ENCODE measurements at places on chromosomes 3 and 15. TPM values are rescaled to one million over a fixed set of nuclear protein-coding genes. Genes with fewer than 3 reads are reported as not detected.

ROBO2 gene
- total RNA-seq = not detected

ALG3 gene
- 67.3 TPM for total RNA-seq

C3orf49 gene
- total RNA-seq = not detected

ROPN1 gene
- 3.0 TPM for total RNA-seq

CYFIP1 gene
- total RNA-seq = 63.7 TPM

WWTR1 gene
- total RNA-seq = 80.4 TPM

CCR9 gene
- total RNA-seq = 0.14 TPM

TP63 gene
- not detected for total RNA-seq

OXSM gene
- 13.5 TPM for total RNA-seq

PPARG gene
- 102 TPM for total RNA-seq

TRPM1 gene
- total RNA-seq = not detected

VIPR1 gene
- total RNA-seq = 121 TPM

GPR149 gene
- total RNA-seq = not detected

FES gene
- 18.3 TPM for total RNA-seq

P2RY14 gene
- total RNA-seq = 0.60 TPM

CCDC39 gene
- total RNA-seq = 0.27 TPM

C2CD4A gene
- 0.79 TPM for total RNA-seq

PRR23E gene
- total RNA-seq = not detected

PLA1A gene
- 2.2 TPM for total RNA-seq

ATP13A5 gene
- not detected for total RNA-seq

PPP4R2 gene
- 14.5 TPM for total RNA-seq

TRANK1 gene
- 179 TPM for total RNA-seq

PPP1R14D gene
- 19.5 TPM for total RNA-seq

C3orf20 gene
- not detected for total RNA-seq

LRRC34 gene
- 1.9 TPM for total RNA-seq

ZNF80 gene
- not detected for total RNA-seq

PRSS50 gene
- total RNA-seq = not detected

GP9 gene
- 0.64 TPM for total RNA-seq

XPC gene
- 38.4 TPM for total RNA-seq

ACP3 gene
- 22.7 TPM for total RNA-seq
